Activated naive CD4-positive, alpha-beta T cell treated with anti-CD3 and anti-CD28 coated beads, Interleukin-2, amount 50 U/mL, for 72 hours (primary cell): ENCODE measurements at places on chromosomes 5 and 9. TPM values are rescaled to one million over a fixed set of nuclear protein-coding genes. Genes with fewer than 3 reads are reported as not detected.

DNA sequence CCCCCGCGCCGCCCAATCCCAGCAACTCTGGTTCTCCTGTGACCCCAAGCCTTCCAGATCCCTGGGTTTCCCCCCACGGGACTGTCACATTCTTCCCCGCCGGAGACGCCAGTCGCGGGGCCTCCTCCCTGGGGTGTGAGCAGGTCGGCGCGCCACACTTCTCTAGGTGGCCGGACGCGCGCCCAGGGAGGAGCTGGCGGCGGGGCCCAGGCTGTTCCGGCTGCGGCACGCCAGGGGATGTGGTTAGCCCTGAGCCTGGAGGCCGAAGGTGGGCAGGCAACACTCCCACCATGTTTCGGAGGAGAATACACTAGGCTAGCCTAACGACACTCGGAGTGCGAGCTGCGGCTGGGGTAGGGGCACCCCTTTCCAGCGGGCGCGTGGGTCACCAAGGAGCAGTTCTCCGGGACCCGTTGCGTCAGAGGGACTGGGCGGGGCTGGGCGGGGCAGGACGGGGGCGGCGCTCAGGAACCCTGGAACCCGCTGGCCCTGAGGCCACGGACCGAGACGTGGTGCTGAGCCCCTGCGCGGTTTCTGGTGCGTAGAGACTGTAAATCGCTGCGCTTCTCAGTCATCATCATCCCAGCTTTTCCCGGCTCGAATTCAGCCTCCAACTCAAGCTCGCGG is at the start of gene SLC27A6:
TSS of gene SLC27A6 (plus strand) at position 478 of the 627 bp plus-strand sequence. CDS start 650 bp downstream, outside the sequence.
- DNase-seq: no peak

ADCY2 gene
- total RNA-seq: not detected

DNA sequence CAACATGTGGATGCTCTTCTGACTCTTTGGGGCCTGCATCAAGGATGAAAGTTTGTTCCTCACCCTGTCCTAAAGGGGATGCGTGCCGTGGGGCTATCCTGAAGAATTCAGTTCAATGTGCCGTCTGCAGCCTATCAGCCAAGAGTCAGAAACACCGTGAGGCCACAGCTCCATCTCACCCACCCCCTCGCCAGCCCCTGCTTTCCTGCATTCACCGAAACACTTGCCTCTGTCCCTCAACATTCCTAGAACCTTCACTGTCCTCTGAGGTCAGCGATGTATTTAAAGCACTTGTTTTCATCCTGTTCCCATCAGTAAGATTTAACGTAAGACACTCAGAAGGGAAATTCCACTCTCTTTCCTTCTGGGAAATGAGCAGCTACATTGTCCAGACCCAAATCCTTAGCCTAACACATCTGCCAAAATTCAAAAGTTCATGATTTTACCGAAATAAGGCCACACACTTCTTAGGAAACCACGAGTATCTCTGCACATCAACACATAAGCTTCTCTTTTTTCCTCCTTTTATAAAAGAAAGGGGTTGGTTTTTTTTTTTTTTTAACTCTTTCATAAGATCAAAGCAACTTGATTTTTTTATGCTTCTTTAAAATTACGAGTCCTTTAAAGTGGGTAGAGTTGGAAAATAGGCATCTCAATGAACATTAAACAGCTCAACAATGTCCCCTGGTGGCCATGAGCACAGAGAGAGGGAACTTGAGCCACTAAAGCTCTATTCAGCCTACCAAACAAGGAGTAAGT is 100.7 kb downstream of the SUSD1 start:
- DNase-seq: no peak

DNA sequence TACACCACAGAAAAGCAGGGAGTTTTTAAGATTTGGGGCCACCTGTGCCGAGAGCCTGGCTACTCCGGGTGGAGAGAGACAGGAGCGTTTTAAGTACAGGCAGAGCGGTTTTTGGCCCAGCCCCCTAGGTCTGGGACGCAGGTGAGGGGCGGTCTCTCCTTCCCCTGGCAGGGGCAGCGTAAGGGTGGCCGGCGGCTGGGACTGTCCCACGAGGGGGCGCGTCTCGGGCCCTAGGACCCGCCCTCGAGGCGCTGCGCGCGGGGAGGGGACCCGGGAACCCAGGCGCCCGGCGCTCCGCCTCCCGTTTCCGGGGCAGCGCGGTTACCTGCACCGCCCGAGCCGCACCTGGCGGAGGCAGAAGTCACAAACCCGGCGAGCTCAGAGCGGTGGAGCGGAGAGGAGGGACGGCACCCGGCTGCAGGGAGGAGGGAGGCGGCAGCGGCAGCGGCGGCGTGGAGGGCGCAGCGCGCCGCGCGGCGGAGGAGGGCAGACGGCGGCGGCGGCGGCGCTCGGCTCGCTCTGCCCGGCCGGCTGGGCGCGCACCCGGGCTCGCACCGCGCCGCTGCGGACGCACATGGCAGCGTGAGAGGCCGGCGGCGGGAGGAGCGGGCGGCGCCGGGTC is at the start of gene WWC1:
TSS of gene WWC1 (plus strand) at position 304 of the 622 bp plus-strand sequence. CDS start 508 bp downstream, outside the sequence.
- DNase-seq: peak; percentile 69

DNA sequence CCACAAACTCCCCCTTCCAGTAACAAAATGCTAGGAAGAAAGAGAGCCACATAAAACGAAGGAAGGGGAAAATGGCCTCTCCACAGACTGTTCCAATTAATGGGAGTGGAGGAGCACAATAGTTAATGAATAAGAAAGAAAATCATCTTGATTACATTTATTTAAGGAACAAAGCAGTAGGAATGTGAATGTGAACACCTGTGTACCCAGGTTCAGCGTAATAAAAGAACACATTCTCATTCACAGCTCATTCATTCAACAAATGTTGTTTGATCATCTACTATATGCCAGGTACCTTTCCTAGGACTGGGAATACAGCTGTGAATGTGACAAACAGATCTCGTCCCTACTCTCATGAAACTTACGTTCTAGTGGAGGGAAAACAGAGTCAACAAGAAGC is 35.7 kb downstream of the SIL1 start:
- DNase-seq: no peak
